Right lung (tissue), 10 donors: ENCODE measurements at places on chromosomes 12 and 14. TPM values are rescaled to one million over a fixed set of nuclear protein-coding genes. Genes with fewer than 3 reads are reported as not detected.

GRCh38 chr14:95477411-95478269 is 38.8 kb downstream of the SYNE3 start:
- DNase-seq: no peak

CLEC4A gene
- polyA plus RNA-seq: 2.5 TPM

DNA sequence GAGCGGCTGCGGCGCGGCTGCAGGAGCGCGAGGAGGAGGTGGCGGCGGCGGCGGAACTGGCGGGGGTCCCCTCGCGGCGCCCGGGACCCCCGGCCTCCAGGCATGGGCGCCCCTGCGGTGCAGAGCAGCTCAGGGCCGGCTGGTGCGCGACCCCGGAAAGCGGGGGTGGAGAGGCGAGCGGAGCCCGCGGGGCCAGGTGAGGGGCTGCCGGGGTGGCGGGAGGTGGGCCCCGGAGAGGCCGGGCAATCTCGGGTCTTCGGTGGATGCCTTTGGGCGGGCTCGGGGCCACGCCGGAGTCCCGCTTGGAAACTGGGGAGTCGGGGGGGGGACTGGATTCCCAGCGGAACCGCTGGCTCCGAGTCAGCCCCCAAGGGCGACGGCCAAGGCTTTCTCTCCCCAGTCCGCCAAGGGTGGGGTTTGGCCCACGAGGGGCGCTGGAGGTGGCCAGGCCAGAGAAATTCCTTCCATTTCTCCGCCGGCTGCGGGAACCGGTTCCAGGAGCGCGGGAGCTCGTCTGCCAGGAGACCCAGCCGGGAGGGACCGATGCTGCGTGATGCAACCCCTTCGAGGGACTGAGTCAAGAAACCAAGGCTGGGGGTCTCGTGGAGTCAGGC is 13.9 kb upstream of the NR4A1 start:
- no peak for DNase-seq

GRCh38 chr14:76472199-76472723 is 96.3 kb downstream of the ESRRB start:
- no peak for DNase-seq

- DNase-seq: no peak
Observed at GRCh38 chr12:30847259-30847658, 79.3 kb upstream of the TSPAN11 start.

DNA sequence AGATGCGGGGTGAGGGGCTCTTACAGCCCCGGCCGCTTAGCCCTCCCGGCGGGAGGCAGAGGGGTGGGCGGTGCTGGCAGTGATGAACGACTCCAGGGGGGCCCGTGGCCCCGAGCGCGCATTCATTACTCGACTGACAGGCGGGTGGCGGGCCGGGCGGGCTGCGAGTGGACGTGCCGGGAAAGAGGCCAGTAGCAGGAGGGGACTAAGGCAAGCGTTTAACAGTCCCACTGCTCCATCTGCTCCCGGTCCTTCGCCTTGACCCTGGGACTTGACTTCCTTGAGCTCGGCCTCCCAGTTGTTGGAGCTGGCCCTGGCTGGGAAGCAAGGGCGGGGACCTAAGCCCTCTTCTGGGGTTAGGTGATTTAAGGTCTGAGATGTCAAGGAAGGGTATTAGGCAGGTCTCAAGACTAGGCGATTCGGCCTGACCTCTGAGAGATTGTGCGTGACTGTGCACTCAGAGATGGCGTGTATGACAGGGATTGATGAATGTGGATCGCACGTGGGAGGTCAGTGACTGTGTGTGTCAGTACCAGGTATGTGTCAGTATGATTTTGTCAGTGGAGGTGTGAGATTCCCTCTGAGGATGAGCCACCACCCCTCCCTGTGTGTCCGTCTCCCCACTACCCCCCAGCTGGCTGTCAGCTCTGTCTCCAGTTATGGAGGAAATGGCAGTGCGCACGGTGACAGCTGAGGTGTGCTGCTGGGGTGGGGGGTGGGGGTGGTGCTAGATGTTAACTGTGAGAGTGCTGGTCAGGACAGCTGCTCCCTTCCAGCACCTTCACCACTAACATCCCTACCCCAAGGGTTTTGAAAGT is 3.6 kb upstream of the DNAJC22 start:
- no peak for DNase-seq

- DNase-seq: no peak
Observed at GRCh38 chr12:22653075-22653474, 28.1 kb downstream of the ETNK1 start.

GRCh38 chr14:91119556-91120311 is 5.9 kb downstream of the DGLUCY start:
- no peak for DNase-seq

CLEC2A gene
- polyA plus RNA-seq: not detected

GTF2H3 gene
- polyA plus RNA-seq: 40.8 TPM

DHRS2 gene
- 0.21 TPM for polyA plus RNA-seq

GRCh38 chr14:23518709-23519108 is 32.9 kb downstream of the ZFHX2 start:
- no peak for DNase-seq

ADAM21 gene
- 0.74 TPM for polyA plus RNA-seq

GRCh38 chr14:23550812-23551265 is 726 bp downstream of the ZFHX2 start:
- DNase-seq: no peak

LMO3 gene
- 10.8 TPM for polyA plus RNA-seq

C12orf75 gene
- polyA plus RNA-seq: 27.4 TPM

GRCh38 chr12:44526655-44527182 is 349.4 kb downstream of the NELL2 start:
- no peak for DNase-seq

- no peak for DNase-seq
Observed at GRCh38 chr12:14111230-14111865, 129.9 kb upstream of the GRIN2B start.

DNA sequence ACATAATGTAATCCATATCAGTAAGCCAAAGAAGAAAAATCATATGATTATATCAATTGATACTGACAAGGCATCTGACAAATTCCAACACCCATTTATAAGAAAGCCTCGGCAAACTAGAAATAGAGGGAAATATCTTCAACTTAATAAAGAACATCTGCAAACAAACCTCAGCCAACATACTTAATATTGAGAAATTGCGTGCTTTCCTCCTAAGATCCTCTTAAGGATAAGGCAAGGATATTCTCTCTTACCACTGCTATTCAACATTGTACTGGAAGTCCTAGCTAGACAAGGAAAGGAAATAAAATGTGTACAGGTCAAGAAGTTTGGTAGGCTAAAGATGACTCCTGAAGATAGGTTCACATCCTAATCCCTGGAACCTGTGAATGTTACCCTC is 115.9 kb downstream of the DERA start:
- no peak for DNase-seq

- DNase-seq: no peak
Observed at GRCh38 chr12:76307083-76307482, 41.1 kb downstream of the BBS10 start.

C12orf54 gene
- polyA plus RNA-seq: 0.49 TPM

DNA sequence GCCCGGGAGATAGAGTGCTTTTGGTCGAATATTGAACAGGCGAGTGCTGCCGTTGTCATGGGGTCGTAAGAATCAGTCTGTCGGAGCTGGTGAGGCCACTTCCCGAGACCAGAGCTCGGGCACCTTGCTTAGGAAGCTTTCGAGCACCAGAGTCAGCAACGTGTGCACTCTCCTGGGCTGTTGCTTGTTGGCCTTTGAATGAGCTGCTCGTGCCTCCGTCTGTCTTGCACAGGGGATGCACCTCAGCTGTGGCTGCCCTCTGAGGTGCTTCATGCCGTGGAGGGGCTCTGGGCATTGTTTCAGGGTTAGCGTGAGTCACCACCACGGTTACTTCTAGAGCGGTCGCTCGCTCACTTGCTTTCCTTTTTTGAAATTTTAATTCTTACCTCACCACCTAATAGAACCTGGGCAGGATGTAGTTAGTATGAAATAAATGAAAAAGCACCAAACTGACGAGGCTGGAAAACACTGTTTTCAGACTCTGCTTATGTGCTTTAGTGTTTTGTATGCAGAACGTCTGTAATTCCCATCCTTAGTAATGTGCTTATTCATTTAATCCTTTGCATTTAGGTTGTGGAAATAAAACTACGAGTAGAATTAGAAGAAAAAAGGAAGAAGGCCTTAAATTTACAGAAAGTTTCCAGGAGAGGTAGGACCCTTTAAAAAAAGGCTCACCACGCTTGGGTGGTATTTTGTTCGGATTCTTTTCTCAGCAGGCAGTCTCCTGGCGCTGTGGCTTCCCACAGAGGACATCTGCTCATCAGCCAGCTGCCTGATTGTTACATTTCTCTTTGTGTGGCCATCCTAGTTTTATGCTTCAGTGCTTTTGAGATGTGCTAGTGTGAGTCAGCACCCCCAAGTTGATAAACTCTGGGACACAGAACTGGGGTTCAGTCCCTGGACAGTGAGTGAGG is 40.6 kb downstream of the EP400 start:
- DNase-seq: no peak

DNA sequence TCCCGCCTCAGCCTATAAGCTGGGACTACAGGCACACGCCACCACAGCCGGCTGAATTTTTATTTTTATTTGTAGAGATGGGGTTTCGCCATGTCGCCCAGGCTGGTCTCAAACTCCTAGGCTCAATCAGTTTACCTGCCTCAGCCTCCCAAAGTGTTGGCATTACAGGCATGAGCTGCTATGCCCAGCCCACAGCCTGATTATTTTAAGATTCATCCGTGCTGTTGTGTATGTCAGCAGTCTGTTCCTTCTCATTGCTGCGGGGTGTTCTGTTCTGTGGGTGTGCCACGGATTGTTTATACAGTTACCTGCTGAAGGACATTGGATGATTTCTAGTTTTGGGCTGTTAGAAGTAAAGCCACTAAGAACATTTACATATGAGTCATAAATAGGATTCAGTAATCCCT is 9.6 kb upstream of the EP400 start:
- DNase-seq: no peak

GRCh38 chr12:49622501-49623141 is 740 bp upstream of the PRPF40B start:
- DNase-seq: no peak

EXOC3L4 gene
- 4.7 TPM for polyA plus RNA-seq

GRCh38 chr12:113208041-113208934 is 13.0 kb upstream of the TPCN1 start:
- DNase-seq: no peak

KRT76 gene
- polyA plus RNA-seq: not detected
